ENCODE measurements at places on chromosomes 2 and 18.

DNA sequence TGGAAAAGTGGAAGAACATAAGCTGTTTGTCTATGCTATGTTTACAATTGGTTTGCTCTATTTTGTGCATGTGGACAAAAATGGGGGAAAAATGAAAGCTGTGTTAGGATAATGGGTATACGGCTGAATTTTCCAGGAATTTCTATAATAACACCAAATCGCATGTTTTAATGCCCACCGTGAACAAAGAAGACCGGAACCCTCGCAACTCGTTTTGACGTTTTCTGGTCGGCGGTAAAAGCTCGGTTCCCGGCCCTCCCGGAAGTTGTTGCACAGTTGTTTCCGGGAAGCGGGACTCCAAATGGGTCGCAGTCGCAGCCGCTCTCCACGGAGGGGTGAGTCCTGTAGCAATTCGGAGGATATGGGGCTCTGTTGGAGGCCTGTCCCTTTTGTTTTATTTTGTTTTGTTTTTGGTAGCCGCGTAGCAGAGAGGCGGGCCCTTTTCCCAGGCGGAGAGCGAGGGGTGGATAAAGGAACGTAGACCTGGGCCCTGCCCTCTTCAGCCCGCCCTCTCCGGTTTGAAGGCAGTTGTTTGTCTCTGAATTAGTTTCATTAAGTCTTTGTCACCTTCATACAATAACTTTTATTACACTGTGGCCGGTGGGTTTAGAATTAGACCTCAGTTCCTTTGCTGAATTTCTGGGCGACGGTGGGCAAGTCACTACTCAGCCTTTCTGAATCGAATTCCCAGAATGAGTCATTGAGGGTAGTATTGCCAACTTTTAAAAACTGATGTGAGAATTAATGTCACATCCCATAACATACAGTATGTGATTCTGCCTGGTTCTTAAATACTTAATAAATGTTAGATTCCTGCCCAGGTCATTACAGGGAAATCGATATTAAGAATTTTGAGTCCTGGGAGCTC is at the start of gene SNRNP27:
TSS of gene SNRNP27 (plus strand) at position 273 of the 868 bp plus-strand sequence. CDS start at position 302, 29 bp downstream.
- peak; percentile 65 for DNase-seq

DNA sequence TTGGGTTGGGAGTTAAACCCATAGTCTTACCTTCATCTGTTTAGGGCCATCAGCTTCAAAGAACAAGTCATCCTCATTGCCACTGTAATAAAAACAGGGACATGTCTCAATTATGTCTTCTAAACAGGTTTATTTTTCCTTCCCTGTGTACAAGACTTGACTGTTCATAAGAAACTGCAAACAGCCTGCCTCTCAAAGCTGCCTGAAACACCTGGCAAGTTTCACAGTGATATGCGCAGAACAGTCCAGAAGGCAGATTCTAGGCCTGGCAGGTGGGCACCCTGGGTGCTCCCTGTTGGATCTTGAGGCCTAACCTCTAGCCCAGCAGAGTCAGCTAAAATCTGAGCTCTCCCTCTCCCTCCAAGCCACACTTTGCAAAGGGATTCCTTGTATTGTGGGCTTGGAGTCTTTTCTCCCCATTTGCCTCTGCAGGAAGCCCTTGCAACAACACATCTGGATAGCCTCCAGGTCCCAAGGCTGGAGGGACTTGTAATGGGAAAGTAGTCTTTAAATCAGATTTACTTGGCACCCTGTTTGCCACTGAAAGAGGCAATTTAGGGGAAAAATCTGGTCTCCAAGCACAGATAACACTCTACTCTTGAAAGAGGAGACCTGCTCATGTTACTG is 930 bp downstream of the IL1B start:
- no peak for DNase-seq

DNA sequence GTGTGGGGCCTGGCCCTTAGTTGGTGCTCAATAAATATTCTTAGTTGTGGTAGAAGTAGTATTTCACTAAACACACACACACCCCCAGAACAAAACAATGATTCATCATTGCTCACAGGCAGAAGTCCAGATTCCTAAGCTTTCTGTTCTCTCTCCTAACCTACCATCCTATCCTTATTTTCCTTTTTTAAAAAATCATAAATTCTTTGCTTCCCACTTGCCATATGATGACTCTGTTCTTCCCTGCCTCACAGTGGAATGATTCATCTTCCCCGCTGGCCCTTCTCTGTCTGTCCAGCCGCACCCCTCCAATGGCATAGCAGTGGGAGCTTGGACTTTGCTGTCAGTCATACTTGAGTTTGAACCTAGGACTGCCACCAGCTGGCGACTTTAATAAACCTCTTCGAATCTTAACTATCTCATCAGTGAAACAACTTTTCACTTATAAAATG is 5.2 kb downstream of the EML6 start:
- no peak for DNase-seq

DNA sequence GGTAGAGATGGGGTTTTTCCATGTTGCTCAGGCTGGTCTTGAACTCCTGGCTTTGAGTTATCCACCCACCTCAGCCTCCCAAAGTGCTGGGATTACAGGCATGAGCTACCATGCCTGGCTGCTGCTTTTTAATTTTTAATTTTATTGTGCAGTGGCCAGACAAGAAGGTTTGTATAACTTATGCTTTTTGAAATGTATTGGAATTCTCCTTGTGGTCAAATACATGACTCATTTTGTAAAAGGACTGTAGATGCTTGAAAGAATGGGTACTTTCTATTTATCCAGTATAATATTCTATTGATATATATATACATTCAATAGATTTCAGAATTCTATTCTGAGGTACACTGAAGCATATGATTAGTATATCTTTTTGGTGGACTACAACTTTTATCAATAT is 82.6 kb upstream of the ST3GAL5 start:
- no peak for DNase-seq

- DNase-seq = no peak
These were observed 12.5 kb downstream of the MARCO start for GRCh38 chr2:118954297-118955060.

DNA sequence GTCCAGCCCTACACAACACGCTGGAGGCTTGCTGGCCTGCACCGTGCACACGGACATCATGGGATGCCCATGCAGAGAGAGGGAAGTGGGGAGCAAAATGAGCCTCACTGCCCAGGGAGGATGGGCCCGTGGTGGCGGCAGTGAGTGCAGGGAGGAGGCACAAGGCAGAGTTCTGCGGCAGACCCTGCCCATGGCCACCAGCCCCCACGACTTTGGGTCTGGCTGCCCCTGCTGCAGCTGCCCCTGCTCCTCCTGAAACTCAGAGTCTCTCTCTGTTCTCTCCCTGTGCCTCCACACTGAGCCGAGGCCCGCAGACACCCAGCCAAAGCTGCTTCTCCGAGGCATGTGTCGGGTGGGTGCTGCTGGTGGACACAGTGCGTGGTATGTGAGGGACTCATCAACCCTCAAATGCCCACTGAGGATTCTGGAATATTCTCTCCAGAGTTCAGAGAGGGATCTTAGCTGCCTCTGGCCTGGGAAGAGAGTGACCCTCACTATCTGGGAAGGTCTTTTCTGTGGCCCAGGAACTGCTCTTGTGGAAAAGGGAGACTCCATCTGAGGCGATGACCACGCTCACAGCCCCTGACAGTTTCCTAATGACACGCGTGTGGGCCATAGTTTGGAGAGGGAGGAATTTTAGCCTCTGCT is 45.1 kb upstream of the HPCAL1 start:
- no peak for DNase-seq

GRCh38 chr2:11680901-11681721 is 11.1 kb upstream of the NTSR2 start:
- no peak for DNase-seq

DNA sequence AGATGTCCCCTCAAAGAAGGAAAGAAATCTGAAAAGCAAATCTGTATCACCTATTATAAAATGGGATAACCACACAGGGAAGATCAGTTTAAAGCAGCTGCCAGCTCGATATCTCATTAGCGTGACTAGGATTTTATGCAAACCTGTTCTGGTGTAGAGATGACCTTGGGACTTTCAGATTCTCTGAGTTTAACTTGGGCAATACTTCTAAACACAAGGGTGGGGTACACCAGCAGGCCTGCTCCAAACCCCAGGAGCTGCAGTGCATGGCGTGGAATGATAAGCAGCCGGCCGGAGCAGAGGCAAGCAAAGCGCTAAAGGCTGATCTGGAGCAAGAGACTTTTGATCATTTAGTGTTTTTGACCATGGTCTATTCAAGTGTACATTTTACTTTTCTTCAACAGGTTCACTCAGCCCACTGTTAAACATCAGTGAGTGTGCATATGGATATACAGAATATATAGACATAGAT is 4.7 kb downstream of the SERTAD2 start:
- DNase-seq = no peak

DNA sequence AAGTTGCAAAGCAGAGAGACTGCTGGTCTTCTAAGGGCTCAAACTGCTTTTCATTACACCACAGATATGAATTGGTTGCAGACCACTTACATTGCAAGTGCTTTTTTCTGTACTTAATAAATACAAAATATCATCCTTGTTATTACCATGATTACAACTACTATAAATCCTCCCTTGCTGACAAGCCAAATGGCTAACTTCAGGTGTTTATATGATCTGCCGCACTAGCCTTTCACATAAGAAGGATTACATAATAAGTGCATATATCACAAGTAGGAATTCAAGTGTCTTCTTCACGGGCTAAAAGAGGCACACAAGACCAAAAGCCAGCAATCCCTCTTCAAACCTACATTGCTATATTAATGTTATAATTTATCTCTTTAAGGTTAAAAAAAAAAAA is 373.0 kb downstream of the ZEB2 start:
- DNase-seq = no peak

- DNase-seq = no peak
These were observed 54.8 kb downstream of the NFATC1 start for GRCh38 chr18:79450289-79451080.

DNA sequence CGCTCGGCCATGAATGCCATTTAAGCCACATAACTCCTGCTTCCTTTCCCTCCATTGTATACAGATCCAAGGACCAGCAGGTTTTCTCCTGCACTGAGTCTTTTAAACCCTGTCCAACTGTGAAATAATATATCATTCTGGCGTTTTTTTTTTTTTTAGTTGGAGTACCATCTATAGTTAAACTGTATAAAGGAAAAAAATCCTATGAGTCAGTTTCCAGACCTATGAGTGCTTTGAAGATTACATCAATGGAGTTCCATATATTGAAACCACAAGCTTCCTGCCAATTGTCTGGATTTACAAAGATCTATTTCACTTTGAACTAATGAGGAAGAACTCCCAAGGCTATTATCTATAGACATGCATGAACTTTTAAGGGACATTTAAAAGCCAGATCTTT is 2.4 kb upstream of the MALT1 start:
- no peak for DNase-seq
